AML-193 (cell line): ENCODE measurements at places on chromosomes 1 and 21.

DNA sequence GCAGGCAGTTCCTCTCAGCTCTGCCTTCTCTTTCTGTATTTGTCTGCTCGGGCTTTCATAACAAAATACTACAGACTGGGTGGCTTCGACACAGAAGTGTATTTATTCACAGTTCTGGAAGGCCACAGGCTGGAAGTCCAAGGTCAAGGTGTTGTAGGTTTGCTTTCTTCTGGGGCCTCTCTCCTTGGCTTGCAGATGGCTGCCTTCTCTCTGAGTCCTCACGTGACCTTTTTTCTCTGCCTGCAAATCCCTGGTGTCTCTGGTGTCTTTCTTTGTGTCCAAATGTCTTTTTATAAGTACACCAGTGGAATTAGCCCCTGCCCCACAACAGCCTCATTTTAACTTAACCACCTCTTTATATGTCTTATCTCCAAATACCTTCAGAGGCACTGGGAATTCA, 250.0 kb downstream of the TM2D1 start:
- DNase-seq = no peak

DNA sequence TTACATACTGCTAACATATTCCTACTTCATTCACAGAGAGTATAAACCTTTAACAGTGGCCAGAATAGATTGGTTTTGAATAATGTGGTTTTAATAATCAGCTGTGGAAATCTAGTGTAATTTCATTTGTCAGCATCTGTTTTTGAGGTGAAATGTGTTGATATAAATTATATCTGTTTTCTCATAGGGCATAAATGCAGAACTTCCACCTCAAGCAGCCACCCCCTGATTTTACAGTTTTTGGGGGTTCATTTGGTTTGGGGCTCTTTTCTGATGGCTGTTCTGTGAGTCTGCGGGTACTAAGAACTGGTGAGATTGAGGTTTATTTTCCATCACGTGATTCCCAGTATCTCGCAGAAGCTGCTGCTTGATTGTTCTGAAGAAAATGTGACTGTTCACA, 23.2 kb downstream of the EDARADD start:
- no peak for DNase-seq

DNA sequence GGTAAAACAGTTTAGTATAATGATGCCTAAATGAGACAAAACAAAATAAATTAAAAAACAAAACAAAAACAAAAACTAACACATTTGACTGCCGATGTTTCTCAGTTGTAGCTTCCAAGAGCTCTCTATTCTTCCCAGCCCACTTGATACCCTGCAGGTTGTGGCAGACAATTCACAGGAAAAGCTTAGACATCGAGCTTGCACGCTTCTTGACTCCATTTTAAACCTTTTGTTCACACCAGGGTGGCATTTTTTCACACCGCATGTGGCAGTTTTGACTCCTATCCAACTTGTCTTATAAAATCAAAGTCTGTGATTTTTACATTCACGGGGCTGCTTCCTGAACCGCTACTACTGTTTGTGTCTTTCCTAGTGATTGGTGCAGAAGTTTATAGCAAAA, 575.9 kb downstream of the USP25 start:
- no peak for DNase-seq

- no peak for DNase-seq
These were observed 739.7 kb downstream of the LTN1 start for GRCh38 chr21:28252928-28253327.

GRCh38 chr1:6491966-6492365, 499 bp upstream of the PLEKHG5 start:
- DNase-seq = no peak

GRCh38 chr21:29511096-29511495, 212.4 kb downstream of the BACH1 start:
- no peak for DNase-seq
